AG04449 (cell line): ENCODE measurements at places on chromosomes 13 and 19.

- no peak for DNase-seq
Measured at GRCh38 chr13:113005076-113005865, 36.3 kb downstream of the MCF2L start.

- no peak for DNase-seq
Measured at GRCh38 chr19:38683393-38684077, 36.1 kb downstream of the ACTN4 start.

- DNase-seq: no peak
Measured at GRCh38 chr13:33006638-33007037, 9.6 kb upstream of the KL start.

DNA sequence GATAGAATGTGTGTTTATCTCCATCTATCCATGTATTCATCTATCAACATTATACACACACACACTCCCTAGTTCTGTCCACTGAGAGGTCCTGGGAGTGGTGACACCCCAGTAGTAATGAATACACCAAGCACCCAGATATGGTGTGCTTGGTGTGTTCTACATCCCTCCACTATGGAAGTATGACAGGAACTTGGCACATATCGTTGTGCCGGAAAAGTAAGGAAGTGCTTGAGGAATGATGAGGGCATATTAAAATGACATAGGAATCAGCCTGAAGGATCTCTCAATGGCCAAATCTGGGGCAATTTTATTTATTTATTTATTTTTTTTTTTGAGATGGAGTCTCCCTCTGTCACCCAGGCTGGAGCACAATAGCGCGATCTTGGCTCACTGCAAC lies 28.3 kb upstream of the FBXO17 start:
- no peak for DNase-seq

DNA sequence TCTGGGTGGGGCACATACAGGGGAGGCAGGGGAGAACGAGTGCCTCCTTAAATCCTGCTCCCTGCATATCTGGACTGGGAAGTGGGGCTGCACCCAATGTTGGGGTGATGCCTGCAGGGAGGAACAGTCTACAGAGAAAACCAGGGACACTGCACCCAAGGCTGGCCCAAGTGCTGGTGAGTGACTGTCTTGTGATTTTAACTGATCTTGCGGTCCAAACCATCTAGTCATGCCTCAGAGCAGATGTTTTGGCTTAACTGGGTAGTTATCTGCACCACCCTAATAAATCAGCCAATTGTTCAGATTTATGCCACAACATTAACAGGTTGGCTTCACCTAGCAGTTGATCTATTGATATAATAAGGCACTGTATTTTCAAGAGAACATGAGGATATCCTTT lies 219.2 kb upstream of the IRS2 start:
- DNase-seq: no peak

GRCh38 chr13:46666727-46667456 lies 113.9 kb downstream of the LRCH1 start:
- DNase-seq: no peak

- no peak for DNase-seq
Measured at GRCh38 chr19:17943274-17944221, 10.7 kb downstream of the CCDC124 start.

DNA sequence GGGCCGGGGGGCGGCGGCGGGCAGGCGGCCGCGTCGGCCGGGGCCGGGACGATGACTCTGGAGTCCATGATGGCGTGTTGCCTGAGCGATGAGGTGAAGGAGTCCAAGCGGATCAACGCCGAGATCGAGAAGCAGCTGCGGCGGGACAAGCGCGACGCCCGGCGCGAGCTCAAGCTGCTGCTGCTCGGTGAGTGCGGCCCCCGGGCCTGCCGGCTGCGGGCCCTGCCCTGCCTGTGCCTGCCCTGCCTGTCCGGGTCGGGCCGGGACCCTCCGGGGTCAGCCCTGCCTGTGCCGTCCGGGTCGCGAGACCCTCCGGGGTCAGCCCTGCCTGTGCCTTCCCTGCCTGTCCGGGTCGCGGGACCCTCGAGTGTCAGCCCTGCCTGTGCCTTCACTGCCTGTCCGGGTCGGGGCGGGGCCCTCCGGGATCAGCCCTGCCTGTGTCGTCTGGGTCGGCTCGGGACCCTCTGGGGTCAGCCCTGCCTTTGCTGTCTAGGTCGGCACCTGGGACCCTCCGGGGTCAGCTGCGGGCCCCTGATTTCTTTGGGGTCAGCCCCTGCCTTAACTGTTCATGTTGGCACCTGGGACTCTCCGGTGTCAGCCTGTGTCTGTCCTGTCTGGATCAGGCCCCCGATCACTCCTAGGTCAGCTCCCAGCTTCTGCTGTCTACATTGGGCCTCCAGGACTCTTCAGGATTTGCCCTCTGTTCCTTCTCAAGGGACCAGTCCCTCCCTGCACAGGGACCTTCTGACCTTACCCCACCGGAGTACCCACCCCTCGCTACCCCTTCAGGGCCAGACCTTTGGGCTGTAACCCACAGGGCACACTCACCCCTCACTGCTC lies 659 bp downstream of the GNA11 start:
- DNase-seq: no peak

GRCh38 chr13:43242040-43242439 lies 218.7 kb downstream of the DNAJC15 start:
- no peak for DNase-seq

- DNase-seq: no peak
Measured at GRCh38 chr13:101829484-101829883, 377.0 kb downstream of the ITGBL1 start.

- no peak for DNase-seq
Measured at GRCh38 chr19:18762125-18763023, 28.7 kb downstream of the COMP start.

GRCh38 chr13:50587115-50587514 lies 256.4 kb downstream of the DLEU7 start:
- DNase-seq: no peak

GRCh38 chr19:29323021-29323430 lies 110.1 kb upstream of the UQCRFS1 start:
- no peak for DNase-seq

DNA sequence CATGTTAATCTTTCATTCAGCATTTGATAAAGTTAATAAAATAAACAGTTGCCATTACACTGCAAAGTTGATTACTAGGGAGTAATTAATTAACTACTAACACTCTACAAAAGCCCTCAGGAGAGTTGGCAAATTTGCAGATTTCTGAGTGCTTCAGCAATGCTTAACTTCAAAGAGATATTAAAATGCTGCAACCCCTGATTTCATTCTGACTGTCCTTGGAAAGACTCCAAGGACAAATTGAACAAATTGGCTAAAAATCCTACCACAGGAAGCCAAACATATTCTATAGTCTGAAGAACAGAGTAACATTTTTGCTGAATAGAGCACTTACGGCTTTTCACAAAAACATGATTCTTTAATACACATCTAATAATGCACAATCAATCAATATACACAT lies 1543.0 kb downstream of the SLITRK5 start:
- DNase-seq: no peak

DNA sequence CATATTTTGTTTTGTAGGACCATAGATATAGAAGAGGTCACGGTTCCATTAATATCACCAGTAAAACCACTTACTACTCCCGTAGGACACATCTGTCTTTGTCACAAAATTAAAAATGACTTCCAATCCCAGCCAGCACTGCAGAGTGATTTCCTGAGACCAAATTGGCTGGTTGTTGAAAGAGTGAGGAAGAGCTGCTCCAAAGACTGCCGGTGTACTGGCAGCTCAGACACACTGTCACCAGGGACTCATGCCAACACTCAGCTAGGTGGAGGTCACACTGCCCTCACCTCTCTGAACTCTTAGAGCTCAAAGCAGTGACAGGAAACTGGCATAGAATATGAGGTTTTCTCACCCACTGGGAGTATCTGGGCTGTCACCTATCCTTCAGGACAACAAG lies 52.1 kb downstream of the FLT1 start:
- DNase-seq: no peak

DNA sequence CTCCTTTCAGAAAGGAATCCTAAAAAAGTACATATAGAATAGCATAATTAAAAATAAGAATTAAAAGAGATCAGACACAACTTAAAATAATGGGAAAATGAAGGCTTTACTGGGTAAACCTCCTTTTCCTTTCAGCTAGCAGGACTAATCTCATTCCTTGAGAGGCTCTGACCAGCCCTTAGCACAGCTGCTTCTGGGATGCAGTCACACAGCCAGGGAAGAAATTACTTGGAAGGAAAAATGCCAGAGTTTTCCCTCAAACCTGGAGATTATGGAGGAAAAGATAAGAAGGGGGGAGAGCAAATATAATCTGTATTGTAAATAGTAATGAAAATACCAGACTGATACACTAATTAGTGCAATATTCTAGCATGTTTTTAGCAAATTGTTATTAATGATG lies 91.8 kb downstream of the LRCH1 start:
- DNase-seq: no peak

- no peak for DNase-seq
Measured at GRCh38 chr19:11296264-11296663, 304 bp downstream of the TSPAN16 start.

GRCh38 chr19:4061178-4061682 lies 5.5 kb downstream of the ZBTB7A start:
- no peak for DNase-seq

GRCh38 chr19:54248016-54248601 lies 5.5 kb upstream of the LILRA6 start:
- no peak for DNase-seq
